ENCODE measurements at places on chromosomes 12 and 14. TPM values are rescaled to one million over a fixed set of nuclear protein-coding genes. Genes with fewer than 3 reads are reported as not detected.

Gene NYNRIN
- total RNA-seq = 1.7 TPM

Gene VWF
- under 0.01 TPM for total RNA-seq

Gene RFC5
- total RNA-seq = 20.6 TPM

Gene MMAB
- 14.2 TPM for total RNA-seq

Gene MAP1LC3B2
- total RNA-seq = not detected

- peak; percentile 44 for DNase-seq
These were observed 109.9 kb downstream of the NCOR2 start for GRCh38 chr12:124457287-124458219.

- no peak for DNase-seq
These were observed 699 bp upstream of the HOXC11 start for GRCh38 chr12:53972152-53972702.

DNA sequence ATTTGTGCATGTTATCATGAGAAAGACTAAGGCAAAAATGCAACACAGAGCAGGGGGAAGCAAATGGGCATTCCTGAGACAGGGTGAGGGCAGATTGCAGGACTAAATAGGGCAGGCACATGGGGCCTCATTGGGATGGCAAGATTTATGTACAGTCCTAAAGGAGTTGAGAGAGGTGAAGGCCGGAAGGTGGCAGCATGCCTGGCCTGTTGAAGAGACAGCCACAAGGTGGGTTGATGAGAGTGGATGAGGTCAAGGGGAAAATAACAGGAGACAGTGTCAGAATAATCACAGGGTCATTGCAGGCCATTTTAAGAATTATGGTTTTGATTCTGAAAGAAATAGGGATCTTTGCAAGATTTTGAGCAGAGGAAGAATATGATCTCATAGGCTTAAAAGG lies 21.0 kb downstream of the PAH start:
- no peak for DNase-seq

DNA sequence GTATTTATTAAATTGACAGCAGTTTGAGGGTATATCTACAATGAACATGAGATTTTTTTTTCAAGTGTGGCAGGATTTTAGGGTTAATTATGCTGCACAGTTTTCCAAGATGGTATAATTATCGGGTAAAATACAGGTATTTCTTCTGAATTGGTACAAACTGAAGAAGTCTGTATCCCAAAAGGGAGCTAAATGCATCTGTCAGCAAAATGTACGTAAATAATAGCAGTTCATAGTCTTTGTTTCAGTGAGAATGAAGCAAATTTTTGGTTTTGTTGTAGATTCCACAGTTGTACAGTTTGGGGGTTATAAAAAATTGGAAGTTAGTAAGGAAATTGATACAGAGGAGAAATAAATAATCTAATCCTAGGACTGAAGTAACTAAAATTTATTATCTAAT lies 63.3 kb downstream of the RAD52 start:
- no peak for DNase-seq

- no peak for DNase-seq
These were observed 5.3 kb downstream of the SPRYD3 start for GRCh38 chr12:53073881-53074280.

- DNase-seq = no peak
These were observed 46.4 kb upstream of the CNOT2 start for GRCh38 chr12:70196811-70197281.

DNA sequence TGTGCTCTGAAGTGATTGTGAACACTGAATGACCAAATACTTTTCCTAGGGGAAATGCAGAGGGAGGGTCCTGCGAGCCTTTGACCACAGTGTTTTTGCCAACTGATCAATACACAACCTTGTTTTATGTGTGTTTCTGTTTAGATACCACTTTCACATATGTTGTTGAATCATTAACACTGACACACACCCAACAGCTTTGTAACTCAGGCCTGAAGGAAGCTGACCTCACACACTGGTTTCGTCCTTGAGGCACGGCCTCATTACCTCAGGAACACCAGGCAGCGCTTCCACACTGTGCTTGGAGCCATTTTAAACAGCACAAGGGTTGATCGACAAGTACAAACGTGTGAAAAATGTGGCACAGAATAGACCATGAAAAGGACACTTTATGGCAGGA lies 60.0 kb downstream of the PPFIBP1 start:
- DNase-seq = no peak

- no peak for DNase-seq
These were observed 122.5 kb downstream of the SNAPC1 start for GRCh38 chr14:61884711-61885110.
